ENCODE measurements at places on chromosomes 7 and 10.

GRCh38 chr7:15836041-15836440 is 149.6 kb upstream of the MEOX2 start:
- no peak for DNase-seq

GRCh38 chr7:115269486-115269885 is 347.6 kb downstream of the MDFIC start:
- no peak for DNase-seq

DNA sequence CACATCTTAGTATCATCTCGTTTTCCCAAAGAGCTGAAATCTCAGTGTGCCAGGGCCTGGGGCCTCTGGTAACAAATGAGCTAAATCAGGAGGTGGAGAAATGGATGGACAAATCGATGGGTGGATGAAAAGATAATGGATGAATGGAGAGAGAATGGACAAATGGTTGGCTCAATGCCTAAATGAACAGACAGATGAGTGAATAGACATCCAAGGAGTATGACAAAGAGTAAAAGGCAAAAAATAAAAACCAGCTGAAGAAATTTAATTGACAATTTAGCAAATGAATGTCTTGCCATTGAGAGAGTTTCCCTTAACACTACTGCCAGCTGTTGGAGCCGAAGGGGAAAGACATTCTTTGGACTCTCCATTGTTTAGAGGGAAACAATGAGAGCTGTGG is 8.0 kb downstream of the SYCE1 start:
- no peak for DNase-seq

DNA sequence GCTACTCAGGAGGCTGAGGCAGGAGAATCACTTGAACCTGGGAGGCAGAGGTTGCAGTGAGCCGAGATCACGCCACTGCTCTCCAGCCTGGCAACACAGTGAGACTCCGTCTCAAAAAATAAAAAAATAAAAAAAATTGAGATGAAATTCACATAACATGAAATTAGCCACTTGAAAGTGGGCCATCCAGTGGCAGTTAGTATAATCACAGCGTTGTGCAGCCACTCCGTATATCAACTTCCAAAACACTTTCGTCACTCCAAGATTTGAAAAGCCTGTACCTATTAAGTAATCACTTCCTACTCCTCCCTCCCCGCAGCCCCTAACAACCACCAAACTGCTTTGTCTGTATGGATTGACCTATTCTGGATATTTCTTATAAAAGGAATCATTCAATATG is 20.7 kb upstream of the CACUL1 start:
- DNase-seq = no peak

- DNase-seq = no peak
Observed at GRCh38 chr7:20447021-20447650, 116.4 kb downstream of the ITGB8 start.

DNA sequence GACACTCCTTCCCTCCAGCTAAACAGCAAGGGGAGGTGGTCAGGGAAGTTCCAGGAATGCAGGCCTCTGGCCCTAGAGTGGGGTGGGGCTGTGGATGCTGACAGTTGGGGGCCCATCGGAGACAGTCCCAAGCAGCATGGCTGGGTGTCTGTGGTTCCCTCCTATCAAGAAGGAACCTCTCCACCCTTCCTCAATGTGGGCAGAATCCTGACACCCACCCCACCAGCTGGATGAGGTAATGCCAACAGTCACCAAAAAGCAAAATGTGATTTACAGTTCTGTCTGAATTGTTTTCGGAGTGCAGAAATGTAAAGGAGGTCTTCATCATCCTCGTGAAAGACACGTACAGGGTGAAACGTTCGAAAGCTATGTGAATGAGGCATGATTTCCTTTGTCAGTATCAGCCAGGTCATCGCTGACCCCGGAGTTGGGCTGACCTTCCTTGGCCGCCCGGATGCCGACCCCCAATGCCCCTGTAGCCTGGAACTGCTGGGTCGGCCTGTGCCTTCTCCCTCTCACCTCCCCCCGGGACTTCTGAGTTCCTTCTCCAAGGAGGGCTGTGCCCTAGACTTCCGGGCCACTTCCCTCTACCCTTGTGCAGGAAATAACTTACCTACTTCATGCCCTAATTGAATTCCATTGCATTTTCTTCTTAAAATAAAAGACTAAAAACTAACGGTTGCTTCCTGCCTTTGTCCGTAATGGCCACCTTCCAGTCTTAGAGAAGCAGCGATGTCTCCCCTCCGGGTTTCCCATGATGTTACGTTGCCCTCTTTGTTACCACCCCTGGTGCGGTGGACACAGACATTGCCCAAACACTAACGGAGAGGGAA is 24.5 kb downstream of the FOXK1 start:
- no peak for DNase-seq

DNA sequence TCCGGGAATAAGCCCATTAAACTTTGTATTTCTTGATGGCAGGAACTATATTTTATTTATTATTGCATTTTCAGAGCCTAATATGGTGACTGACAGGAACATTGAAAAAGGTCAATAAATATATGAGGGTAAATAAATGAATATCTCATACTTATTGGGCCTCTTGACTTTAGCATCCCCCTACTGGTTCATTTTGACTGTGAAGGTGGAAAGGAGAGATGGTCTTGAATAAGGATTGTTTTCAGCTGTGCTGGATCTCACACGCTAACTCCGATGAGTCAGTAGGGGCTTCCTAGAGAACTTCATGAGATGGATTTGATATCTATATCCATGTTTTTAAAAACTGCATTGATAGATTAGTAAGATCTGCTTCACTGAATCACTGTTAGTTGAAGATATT is 1026.0 kb downstream of the REEP3 start:
- no peak for DNase-seq

- DNase-seq = no peak
Observed at GRCh38 chr10:101233443-101233842, 4.2 kb upstream of the LBX1 start.

- no peak for DNase-seq
Observed at GRCh38 chr10:83425306-83425705, 714.0 kb upstream of the GHITM start.

- no peak for DNase-seq
Observed at GRCh38 chr10:85152496-85152895, 824.1 kb downstream of the CCSER2 start.

GRCh38 chr10:60977161-60978122 is 33.5 kb upstream of the RHOBTB1 start:
- no peak for DNase-seq

- DNase-seq = no peak
Observed at GRCh38 chr10:71243756-71244395, 31.5 kb downstream of the UNC5B start.

GRCh38 chr7:3243256-3243655 is 57.8 kb upstream of the SDK1 start:
- DNase-seq = no peak

- DNase-seq = no peak
Observed at GRCh38 chr7:131623154-131623553, 66.7 kb upstream of the PODXL start.

- no peak for DNase-seq
Observed at GRCh38 chr7:151611041-151611440, 91.3 kb upstream of the RHEB start.

- no peak for DNase-seq
Observed at GRCh38 chr10:23230582-23230981, 38.5 kb downstream of the PTF1A start.

- DNase-seq = no peak
Observed at GRCh38 chr10:86106616-86107015, 260.0 kb downstream of the GRID1 start.

GRCh38 chr10:6151087-6151977 is 51.4 kb upstream of the PFKFB3 start:
- no peak for DNase-seq

DNA sequence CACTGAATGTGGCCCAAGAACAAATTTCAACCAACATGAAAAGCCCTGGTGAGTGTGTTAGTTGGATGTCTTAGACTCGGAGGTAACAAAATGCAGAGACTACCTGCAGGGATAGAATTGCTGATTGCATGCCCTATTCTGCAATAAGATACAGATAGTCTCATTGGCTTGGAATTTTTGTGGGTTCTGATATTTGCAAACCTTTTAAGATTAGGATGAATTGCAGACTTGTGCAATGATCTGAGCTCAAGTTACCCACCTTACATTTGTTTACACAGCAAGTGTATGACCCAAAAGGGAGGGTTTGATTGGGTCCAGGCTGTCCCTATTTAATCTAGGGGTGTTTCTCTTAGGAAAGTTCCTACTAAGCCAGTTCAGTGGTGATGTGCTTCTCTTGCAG is 45.4 kb downstream of the GPR37 start:
- no peak for DNase-seq

- DNase-seq = no peak
Observed at GRCh38 chr7:123289200-123289599, 89.4 kb upstream of the SLC13A1 start.

DNA sequence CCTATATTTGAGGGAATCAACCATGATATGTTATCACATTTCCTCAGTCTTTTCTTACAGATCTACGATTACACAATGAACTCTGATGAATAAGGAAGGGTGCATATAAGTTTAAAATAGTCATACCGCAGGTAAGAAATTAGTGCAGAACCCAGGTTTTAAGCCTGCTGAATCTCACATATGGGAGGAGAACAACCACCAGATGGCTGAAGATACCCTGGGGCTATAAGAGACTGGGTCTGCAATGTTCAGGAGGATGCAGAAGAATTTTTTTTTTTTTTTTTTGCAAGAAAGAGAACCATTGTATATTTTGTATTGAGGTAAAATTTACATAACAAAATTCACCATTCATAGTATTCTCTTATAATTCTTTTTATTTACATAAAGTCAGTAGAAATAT is 372.3 kb upstream of the MYO3A start:
- DNase-seq = no peak

DNA sequence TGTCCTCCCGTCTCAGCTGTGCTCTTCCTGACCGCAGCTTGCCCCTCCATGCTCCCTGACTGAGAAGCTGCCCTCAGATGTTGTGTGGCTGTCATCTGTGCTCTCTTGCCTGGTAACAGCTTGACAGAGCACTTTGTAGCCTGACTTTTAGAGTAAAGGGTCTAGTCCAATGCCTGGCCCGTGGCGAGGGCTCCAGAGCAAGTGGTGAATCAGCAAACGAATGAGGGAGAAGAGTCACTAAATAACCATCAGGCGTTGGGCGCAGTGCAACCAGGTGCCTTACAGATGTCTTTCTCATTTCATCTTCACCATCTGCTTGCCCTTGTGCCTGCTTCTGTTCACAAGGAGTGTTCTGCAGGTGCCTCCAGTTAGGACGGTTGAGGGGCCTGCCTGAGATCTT is 45.6 kb downstream of the MKI67 start:
- DNase-seq = no peak

DNA sequence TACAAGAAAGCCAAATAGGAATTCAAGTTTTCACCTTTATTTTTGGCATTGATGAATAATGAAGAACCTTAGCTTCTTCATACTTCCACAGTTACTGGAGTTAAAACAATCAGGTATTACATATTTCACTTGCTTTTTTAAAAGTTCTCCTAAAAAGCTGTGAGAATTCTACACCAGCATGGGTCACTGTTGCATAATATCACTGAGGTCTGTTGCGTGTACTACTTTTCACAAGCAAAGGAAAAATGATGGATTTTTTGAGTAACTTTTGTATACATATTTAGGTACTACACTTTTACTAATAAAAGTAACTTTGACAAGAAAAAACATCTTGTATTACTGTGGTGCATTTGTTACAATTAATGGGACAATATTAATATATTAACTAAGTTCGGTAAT is 15.2 kb downstream of the FAM24B start:
- no peak for DNase-seq

DNA sequence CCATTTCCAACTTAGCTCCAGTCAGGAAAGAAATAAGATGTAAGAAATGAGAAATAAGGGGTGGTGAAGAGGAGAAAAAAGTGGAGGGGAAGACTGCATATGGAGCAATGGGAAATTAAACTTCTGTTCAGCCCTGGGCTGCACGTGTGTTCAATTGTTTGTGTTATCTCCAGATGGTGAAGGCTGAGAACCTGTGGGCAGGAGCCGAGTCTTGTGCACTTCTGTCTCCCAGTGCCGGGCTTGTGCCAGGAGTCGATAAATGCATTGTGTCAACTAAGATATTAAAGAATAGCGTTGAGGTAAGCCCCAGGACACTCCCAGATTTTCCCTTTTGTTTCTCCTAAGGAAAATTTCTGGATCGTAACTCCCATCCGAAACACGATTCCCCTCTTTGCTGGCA is 98.2 kb downstream of the PRLHR start:
- DNase-seq = no peak

DNA sequence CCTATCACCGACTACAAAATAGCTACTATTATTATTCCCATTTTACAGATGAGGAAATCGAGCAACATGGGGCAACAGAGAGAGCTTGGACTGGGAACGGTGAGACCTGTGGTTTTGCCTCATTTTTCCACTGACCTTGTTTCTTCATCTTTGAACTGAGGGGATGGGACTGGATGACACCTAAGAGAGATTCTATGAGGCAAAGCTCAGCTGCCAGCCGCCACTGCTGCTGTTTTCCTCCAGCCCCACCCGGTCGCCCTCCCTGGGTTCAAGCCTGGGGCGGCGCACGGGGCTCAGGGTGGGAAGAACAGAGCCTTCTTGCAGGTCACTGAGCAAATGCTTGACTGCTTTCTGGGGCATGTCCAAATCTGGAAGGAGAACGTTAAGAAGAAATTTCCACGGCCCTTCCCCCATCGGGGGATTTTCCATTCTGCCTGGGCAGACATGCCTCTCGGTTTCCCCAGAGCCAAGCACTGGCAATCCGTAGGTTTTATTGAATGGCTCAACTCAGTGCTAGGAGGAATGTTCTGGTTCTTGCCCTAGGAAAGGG is 12.3 kb downstream of the DDIT4 start:
- DNase-seq = no peak

GRCh38 chr10:124436191-124436638 is 13.6 kb downstream of the NKX1-2 start:
- DNase-seq = no peak

- DNase-seq = no peak
Observed at GRCh38 chr7:25424855-25425254, 196.6 kb upstream of the NPVF start.

GRCh38 chr7:39338716-39339115 is 227.5 kb upstream of the YAE1 start:
- DNase-seq = no peak

- no peak for DNase-seq
Observed at GRCh38 chr7:149690688-149691446, 82.5 kb downstream of the ZNF467 start.

DNA sequence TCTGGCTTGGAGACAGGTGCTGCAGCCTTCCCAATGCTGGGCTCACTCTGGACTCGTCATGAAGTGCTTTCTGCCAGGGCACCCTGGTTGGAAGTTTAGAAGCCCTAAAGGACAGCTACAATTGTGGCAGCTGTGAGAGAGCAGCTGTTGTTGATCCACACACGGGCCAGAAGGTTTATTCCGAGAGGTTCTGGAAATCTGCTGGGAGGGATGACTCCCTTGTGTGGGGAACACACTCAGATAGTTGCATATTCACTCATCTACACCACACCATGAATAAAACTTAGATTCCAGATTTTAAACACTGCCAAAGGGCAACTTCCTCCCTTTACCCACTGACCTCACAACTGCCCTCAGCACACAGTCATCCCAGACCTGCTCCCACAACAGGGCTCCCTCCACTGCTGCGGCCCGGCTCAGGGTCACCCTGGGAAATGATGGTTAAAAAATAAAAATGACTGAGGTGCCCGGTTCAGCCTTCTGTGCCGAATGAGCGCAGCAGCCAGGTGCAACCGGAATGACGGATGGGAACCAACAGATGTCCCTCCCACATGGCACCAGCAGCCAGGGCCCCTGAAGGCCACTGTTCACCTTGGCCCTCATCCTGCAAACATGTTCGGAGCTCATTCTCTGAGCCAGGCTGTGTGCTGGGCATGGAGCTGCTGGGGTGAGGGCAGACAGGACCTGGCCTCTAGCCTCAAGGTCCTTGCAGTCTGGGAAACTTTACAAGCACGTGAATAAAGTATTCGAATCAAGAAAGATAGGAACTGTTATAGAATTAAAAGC is 40.2 kb downstream of the ASB13 start:
- DNase-seq = no peak

Measured in retinal pigment epithelial cell (primary cell).